ENCODE measurements at places on chromosomes 4 and X.
A peak's percentile ranks its signal among the peaks of the same experiment; 100 is the strongest.

DNA sequence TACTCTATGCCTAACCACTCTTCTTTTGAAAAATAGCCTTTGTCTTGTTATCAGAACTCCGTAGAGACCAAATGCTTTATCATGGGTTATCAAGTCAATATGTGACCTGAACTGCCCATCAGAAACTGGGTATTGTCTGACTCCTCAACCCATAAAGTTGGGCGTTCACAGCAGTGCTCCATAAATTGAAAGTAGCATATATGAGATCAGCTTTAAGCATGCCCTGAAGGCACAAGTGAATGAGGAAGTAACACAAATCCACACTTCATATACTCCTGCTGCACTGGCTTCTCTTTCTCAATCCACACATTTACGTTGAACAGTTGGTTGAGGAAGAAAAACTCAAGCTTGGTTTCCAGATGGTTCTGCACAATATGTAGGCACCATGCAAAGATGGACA is 1106.0 kb downstream of the STIM2 start:
- DNase-seq, result no peak

DNA sequence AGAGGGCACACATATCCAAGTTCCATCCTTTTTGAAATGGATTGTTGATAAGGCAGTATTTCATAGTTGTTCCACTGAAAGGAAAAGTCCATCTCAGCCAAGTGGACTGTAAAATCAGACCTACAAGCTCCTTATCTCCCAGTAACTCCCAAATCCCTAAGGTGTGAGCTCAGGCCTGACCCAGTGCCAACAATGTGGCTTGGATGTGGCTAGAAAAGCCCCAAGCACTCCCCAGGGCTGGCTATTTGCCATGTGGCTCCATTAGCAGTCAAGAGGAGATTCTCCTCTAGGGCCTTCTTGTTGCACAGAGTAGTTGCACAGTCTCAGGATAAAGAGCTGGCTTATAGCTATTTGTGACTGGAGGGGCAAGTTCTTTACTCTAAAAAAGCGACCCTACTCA is 25.0 kb upstream of the DGKK start:
- no peak for DNase-seq

DNA sequence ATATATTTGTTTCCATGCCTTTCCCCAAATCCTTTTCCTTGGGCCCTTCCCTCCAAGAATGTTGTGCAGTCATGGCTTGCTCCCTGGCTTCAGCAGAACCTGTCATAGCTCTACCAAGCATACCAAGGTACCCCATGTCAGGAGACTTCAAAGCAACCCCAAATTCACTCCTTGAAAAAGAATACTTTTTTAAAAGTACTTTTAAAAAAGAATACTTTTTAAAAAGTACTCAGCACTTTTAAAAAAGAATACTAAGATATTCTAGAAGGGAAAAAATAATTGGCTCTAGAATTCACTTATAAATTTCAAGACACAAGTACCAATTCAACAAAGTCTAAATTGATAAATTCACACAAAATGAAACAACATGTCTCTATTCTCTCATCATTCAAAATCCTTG is 76.0 kb downstream of the NR3C2 start:
- DNase-seq, result no peak

- peak; percentile 94 for DNase-seq
Measured at GRCh38 chr4:88456670-88457306, at the start of gene HERC5. Gene HERC5 (plus strand): TSS chr4:88457119. CDS start chr4:88457270, 151 bp downstream.

GRCh38 chrX:38999967-39000745 is 198.9 kb downstream of the MID1IP1 start:
- no peak for DNase-seq

- DNase-seq, result no peak
Measured at GRCh38 chr4:38682336-38682735, 18.3 kb downstream of the KLF3 start.

GRCh38 chr4:160318567-160319220 is 1215.8 kb downstream of the RAPGEF2 start:
- no peak for DNase-seq

DNA sequence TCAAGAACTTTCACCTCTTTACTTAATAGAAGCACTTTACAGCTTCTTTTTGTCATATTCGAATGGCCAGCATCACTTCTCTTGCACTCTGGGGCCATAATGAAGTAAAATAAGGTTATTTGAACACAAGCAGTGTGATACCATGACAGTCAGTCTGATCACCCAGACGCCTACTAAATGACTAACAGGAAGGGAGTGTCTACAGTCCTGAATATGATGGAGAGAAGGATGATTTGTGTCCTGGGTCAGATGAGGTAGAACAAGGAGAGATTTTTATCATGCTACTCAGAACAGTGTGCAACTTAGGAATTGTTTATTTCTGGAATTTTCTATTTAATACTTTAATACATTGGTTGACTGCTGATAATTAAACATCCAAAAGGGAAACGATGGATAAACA is 284.2 kb upstream of the F9 start:
- DNase-seq, result no peak

Measured in sigmoid colon (tissue), 7 donors.